ENCODE measurements at places on chromosomes 12 and 14. TPM values are rescaled to one million over a fixed set of nuclear protein-coding genes. Genes with fewer than 3 reads are reported as not detected.
A peak's percentile ranks its signal among the peaks of the same experiment; 100 is the strongest.

DNA sequence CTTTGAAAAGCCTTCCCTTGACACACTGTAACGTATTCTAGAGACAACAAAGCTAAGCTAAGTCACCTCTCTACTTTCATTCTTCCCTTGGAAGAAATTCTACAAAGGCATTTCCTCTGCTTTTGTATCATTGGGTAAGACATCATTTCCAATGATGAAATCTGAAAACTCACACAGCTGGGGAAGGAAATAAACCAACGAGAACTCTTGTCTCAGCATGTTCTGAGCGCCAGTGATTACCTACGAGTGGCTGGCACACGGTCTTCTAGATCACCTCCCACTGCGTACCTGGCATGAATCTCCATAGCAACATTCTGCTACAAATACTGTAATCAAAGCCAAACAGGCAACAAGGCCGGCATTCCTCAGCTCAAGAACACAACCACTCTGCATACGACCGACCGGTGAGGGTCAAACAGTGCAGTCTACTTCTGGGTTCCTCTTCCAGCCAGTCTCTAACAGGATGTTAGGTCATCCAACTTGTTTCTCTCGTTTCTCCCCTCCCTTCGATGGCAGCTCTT, 7.6 kb downstream of the VPS37B start:
- peak; percentile 64 for DNase-seq

DNA sequence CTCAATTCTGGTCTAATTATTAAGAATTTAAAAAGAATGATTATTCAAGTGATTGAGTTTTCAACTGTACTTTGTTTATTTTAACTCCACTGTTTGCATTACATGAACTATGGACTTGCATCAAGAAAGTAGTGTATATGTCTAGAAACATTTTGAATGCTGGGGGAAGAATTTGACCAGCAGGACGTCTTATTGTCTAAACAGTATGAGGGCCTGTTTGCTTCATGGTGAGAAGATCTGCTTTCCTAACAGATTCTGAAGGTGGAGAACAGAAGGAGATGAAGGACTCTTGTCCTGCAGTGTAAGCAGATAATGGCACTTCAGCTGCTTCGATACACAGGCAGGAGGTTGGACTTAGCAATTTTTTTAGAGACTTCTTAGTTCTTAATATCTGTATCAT, 176.0 kb downstream of the DACT1 start:
- no peak for DNase-seq

GRCh38 chr12:100671396-100672074, 98.1 kb downstream of the GAS2L3 start:
- DNase-seq, result no peak

The ARPC3 gene
- total RNA-seq, result 319 TPM

The CKAP4 gene
- 95.9 TPM for total RNA-seq

Measured in Panc1 (cell line).